ENCODE measurements at places on chromosomes 7 and 10.

- DNase-seq = no peak
These were observed 18.5 kb downstream of the EIF3B start for GRCh38 chr7:2373124-2373556.

- no peak for DNase-seq
These were observed 42.7 kb upstream of the SMARCD3 start for GRCh38 chr7:151291206-151291605.

- no peak for DNase-seq
These were observed 151.4 kb upstream of the FERD3L start for GRCh38 chr7:19296617-19297016.

GRCh38 chr7:50791363-50791937, 8.8 kb upstream of the GRB10 start:
- DNase-seq = no peak

DNA sequence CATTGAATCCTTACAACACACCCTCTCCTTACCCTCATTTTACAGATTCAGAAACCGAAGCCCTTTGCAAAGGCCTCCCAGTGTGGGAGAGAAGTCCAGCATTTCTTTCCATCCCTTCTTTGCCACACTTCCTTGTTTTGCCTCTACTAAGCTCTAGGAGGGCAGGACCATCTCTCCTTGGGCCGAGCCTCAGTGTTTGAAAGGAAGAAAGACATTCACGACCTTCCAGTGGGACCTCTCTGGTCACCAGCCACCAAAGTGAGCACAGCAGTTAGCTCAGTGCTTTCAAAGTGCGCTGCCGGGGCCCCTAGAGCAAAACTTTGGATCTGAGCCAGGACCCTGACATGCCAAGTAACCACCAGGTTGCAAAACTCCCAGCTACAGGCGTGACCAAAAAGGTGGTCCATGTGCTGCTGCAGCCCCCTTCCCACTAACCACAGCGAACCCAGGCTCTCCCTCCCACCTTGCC, 12.4 kb downstream of the CTBP2 start:
- DNase-seq = no peak

GRCh38 chr10:119413093-119413453, 129.4 kb downstream of the RGS10 start:
- no peak for DNase-seq

GRCh38 chr7:154505362-154505761, 453.2 kb downstream of the DPP6 start:
- no peak for DNase-seq

- no peak for DNase-seq
These were observed 47.4 kb upstream of the CAMK2B start for GRCh38 chr7:44372560-44373417.

DNA sequence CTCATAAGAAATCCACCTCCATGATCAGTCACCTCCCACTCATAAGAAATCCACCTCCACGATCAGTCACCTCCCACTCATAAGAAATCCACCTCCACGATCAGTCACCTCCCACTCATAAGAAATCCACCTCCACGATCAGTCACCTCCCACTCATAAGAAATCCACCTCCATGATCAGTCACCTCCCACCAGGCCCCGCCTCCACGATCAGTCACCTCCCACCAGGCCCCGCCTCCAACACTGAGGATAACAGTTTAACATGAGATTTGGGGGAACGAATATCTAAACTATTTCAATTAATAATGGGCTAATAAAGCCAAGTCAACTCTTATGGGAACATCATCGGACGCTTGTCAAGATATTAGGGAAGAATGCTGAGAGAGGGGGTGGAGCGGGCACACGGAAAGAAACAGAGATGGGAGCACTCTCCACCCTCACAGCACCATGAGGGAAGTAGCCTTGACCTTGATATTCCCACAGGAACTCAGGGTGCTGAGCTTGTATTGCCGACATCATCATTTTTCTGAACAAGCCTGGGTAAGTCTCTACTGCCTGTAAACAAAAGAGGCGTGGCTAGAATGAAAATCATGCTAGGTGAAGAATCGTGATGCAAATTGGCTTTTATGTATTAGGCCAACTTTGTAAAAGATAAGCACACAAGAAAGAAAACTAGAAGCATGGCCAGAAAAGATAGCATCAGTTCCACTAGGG, 303.5 kb upstream of the KLF6 start:
- no peak for DNase-seq

DNA sequence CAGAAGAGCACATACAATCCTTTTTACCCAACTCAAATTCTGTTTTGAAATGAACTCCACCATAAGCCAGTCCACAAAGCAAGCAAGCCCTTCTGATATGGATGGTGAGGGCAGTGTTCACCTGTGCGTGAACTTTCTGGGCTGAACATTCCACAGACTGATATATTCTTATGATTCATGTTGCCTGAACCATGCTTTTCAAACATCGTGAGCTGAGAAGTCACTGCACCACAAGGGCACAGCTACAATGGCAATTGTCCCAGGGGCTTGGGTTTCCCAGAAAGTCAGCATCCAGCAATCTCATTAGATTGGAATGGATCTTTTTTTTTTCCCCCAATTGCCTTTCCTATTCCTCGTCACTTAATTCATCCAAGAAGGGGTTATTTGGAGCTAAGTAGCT, 86.9 kb upstream of the ZNF438 start:
- DNase-seq = no peak

DNA sequence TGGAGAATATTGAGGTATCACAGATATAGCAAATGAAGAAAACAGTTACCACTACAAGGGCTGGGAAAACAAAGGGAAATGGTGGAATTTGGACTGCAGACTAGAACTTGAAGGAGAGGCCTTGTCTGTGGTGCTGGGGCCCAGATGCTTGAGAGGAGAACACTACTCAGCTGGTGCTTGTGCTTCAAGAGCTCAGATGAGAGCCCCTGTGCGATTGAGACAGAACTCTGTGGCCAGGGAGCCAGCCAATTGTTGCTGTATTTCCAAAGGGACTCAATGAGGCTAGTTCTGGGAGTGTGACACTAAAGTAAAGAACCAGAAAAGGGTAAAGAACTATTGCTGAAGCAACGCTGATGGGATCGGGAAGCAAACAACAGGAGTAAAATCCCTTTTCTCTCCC, 406.5 kb upstream of the SEMA3D start:
- DNase-seq = no peak

- DNase-seq = no peak
These were observed 1.6 kb downstream of the MEOX2 start for GRCh38 chr7:15684871-15685270.

Measured in activated T-cell treated with anti-CD3 and anti-CD28 coated beads, Interleukin-2, amount 50 U/mL, for 48 hours (primary cell).